ENCODE measurements at places on chromosomes 2 and 18.

- no peak for DNase-seq
Measured at GRCh38 chr2:50865235-50865634, 166.7 kb downstream of the NRXN1 start.

- no peak for DNase-seq
Measured at GRCh38 chr2:23684395-23685176, 242.3 kb downstream of the ATAD2B start.

DNA sequence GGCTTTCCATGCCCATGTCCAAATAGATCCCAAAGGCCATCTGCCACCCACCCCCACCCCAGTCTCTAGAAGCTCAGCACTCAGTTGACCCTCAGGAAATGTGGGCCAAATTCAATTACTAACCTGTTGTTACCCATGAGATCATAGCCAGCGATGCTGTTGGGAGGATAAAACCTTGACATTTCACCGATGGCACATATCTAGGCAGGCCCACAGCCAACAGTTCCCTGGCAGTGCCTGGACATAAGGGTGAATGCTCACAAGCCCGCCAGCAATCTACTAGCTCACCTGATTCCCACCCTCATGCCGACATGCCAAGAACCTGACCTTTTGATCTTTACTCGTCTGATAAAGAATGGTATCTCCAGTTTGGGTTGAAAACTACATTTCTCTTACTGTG is 11.8 kb upstream of the ACOXL start:
- no peak for DNase-seq

DNA sequence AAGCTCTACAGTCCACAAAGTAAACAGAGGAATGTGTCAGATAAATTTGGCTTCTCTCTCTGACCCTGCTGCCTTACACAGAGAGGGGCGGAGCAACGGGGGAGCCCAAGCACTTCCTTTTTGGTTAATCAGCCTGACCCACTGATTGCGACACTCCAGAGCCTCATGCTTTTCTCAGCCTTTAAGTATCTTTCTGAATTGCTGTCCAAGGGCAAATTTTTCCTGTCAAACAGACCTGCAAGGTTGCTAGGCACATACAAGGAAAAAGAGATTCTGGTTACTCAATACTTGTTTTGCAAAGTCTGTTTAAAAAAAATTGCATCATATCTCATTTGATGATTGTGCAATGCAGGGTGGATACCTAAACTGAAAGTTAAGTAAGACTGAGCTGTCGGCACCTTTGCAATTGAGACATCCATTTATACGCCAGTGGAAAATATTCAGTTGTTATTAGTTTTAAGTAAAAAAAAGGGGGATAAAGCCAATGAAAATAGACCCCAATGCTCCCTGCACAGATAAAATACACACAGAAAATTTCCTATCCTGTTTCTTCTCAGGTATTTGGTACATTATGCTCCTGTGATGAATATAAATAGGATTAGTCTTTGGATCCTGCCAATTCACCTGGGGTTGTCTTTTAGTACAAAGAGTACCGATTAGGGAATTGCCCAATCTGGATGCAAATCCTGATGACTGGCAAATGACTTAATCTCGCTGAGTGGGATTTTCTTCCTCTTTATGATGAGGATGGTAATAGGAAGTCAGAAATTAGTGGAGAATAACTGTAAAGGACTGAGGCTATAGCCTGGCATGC is 260.2 kb upstream of the TRIB2 start:
- peak; percentile 88 for DNase-seq

- no peak for DNase-seq
Measured at GRCh38 chr2:174048243-174048642, 83.1 kb upstream of the SP3 start.

- DNase-seq, result no peak
Measured at GRCh38 chr2:67240507-67240906, 156.6 kb upstream of the ETAA1 start.

GRCh38 chr18:59196161-59196725 is 23.7 kb upstream of the GRP start:
- no peak for DNase-seq

DNA sequence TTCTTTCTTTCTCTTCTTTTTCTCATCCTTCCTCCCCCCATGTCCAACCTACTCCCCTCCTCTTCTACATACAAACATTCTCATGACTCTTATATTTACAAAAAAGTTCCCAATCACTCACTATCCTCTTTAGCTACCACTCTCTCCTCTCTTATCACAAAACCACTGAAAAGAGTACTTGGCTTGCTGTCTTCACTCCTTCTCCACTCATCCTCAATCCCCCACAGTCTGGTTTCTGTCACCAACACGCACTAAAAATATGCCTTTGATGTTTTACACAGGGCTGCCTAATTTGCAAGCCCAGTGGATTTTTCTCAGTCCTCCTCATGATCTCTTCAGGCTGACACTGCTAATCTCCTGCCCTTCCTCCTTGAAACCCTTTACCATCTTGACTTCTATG is 159.5 kb downstream of the TNS1 start:
- DNase-seq, result no peak

- DNase-seq, result no peak
Measured at GRCh38 chr2:10449838-10450691, 1.9 kb upstream of the ODC1 start.

DNA sequence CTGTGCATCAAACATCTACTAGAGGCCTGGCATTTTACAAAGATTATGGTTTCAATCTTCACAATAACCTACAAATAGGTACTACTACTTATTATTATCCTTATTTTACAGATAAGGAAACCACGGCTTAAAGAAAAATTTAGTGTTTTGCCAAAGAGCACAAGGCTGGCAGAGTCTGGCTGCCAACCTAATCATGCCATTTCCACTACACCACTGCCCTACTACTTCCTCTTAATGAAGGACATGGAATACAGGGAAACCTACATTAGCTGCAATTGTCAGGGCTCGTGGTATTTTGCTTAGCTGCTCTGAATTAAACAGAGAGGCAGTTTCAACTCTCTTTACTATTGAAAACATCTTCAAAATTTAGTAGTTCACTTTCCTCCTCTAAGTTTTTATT is 5.9 kb downstream of the MBOAT2 start:
- no peak for DNase-seq

Measured in left lung (tissue), 14 donors.